Ovary (tissue), 10 donors: ENCODE measurements at places on chromosomes 6 and 20. TPM values are rescaled to one million over a fixed set of nuclear protein-coding genes. Genes with fewer than 3 reads are reported as not detected.

GRCh38 chr6:159099961-159100360 is 55.2 kb upstream of the TAGAP start:
- no peaks in the 10 kb centered on the region for H3K4me1 ChIP-seq
- H3K27ac ChIP-seq = no peak overlapping the region
- no peak for DNase-seq
- H3K27me3 ChIP-seq = no peaks in the 10 kb centered on the region

GRCh38 chr6:34115403-34115795 is 30.5 kb downstream of the GRM4 start:
- no peak for DNase-seq
- no peaks in the 10 kb centered on the region for H3K4me1 ChIP-seq
- no peak overlapping the region for H3K27ac ChIP-seq
- no peak overlapping the region for H3K4me3 ChIP-seq
- no peaks in the 10 kb centered on the region for H3K27me3 ChIP-seq
- no peaks in the 10 kb centered on the region for H3K36me3 ChIP-seq

- no peaks in the 10 kb centered on the region for H3K36me3 ChIP-seq
- H3K27me3 ChIP-seq = no peaks in the 10 kb centered on the region
- no peak overlapping the region for H3K27ac ChIP-seq
- no peaks in the 10 kb centered on the region for H3K4me1 ChIP-seq
- no peak for DNase-seq
Observed at GRCh38 chr20:9412309-9412708, 102.1 kb upstream of the LAMP5 start.

Gene KIF25
- 0.96 TPM for polyA plus RNA-seq

DNA sequence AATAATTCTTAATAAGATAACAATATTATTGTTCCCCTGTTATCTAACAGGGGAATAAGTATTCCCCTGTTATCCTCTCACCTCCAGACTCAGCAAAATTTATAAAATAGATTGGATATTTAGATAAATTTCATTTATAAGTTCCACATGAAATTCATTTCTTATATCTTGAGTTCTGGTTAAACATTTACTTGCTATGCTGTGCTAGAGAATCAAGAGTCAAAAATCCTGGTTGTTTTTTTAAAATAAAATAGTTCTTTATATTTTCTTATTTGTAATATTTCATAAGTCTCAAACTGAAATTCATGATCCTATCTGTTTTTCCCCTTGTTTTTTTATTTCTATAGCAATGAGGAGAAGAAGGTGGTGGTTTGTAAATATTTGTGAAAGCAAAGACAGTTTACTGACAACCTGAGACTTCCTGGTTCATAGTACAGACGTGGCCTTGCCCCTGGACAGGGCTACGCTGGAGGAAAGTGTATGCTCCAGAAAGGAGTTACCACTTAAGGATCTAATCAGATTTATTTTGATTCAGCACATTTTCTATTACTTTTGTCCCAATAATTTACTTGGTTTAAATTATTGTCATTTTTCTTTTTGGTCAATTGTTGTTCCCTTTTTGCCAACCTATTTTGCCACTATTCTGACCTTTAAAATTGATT is 37.8 kb upstream of the MARCKS start:
- no peak for DNase-seq
- H3K27ac ChIP-seq = no peak overlapping the region
- no peak overlapping the region for H3K4me3 ChIP-seq
- no peaks in the 10 kb centered on the region for H3K36me3 ChIP-seq

GRCh38 chr20:35174458-35175216 is 2.8 kb downstream of the PROCR start:
- H3K27me3 ChIP-seq = no peaks in the 10 kb centered on the region
- peak; percentile 42 for DNase-seq
- H3K27ac ChIP-seq = no peak overlapping the region
- peaks cover 2% of the 10 kb centered on the region for H3K4me1 ChIP-seq

GRCh38 chr6:130218134-130218533 is 4.6 kb downstream of the SAMD3 start:
- H3K27me3 ChIP-seq = no peaks in the 10 kb centered on the region
- H3K36me3 ChIP-seq = no peaks in the 10 kb centered on the region
- no peak for DNase-seq
- H3K4me1 ChIP-seq = no peaks in the 10 kb centered on the region
- H3K27ac ChIP-seq = no peak overlapping the region
- H3K4me3 ChIP-seq = no peak overlapping the region

Gene PCK1
- polyA plus RNA-seq = 0.54 TPM

DNA sequence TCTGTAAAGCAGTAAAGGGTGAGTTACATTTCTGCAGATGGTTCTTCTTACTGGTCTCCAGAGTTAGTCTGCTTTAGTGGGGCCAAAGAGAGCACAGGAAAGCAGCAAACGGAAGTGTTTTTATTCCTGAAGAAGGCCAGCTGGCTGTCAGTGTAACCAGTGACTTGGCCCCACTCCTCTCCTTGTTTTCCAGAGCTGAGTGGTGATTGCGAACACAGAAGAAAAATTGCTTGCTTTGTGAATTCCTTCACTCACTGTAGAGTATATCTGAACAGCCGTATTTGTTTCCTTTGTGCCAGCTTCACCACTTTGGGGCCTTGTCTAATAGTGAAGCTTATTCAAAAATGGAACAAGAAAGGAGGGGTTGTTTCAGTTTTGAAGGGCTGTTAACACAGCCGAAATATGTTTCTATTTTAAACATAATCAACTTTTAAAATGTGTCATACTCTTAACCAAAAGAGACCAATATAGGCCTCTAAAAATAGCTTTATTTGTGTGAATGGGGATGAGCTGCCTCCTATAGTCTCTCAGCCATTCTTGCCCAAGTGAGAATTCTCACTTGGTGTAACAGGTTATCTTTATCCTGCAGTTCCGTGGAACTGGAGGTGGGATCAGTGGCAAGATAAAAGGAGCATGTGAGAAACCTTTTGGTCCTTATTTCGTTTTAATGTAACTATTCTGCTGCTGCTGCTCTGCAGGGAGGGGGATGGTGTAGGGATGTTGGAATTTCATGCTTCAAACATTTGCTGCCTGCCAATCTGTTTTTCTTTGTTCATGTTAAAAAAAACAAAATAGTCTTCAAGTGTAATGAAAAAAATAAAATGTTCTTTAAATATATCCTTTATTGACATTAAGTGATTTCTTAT is 37.8 kb downstream of the ZC2HC1B start:
- peaks cover 10% of the 10 kb centered on the region for H3K4me1 ChIP-seq
- no peaks in the 10 kb centered on the region for H3K36me3 ChIP-seq
- H3K27me3 ChIP-seq = no peaks in the 10 kb centered on the region
- peak overlapping the region; percentile 73 for H3K27ac ChIP-seq
- DNase-seq = peak; percentile 60

Gene SIRPB1
- 4.3 TPM for polyA plus RNA-seq

Gene SNTA1
- polyA plus RNA-seq = 6.3 TPM

DNA sequence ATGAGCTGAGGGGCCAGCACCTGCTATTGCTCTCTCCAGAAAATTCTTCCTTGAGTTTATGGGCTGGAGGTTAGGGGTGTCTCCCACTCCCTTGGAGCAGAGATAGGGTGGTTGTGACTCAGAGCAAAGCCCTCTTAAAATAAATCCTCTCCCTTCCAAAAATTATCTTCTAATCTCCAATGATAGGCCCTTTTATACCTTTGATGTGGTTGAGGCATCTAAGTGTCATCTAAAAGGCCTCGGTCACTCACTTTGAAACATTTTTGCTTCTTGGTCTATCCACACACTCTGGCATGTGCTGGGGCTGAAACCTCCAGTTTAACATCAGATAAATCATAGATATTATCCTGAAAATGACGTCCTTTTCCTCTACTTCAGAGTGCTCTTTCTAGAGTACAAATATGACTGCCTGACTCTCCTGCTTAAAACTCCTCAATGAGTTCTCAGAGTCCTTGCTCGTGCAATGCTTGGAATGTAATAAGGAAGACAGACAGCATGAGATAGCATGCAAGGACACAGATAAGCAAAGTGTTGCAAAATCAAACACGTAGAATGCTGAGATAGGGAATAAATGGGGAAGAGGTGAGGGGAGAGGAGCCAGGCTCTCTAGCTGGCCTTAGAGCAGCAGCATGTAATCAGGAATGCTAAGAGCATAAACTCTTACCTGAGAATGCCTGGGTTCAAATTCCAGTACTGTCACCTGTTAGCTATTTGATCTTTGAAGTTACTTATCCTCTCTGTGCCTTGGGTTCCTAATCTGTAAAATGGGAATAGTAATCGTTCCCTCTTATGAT is 374.1 kb upstream of the CITED2 start:
- peaks cover 11% of the 10 kb centered on the region for H3K4me1 ChIP-seq
- H3K4me3 ChIP-seq = no peak overlapping the region
- no peaks in the 10 kb centered on the region for H3K27me3 ChIP-seq
- DNase-seq = no peak
- no peaks in the 10 kb centered on the region for H3K36me3 ChIP-seq

DNA sequence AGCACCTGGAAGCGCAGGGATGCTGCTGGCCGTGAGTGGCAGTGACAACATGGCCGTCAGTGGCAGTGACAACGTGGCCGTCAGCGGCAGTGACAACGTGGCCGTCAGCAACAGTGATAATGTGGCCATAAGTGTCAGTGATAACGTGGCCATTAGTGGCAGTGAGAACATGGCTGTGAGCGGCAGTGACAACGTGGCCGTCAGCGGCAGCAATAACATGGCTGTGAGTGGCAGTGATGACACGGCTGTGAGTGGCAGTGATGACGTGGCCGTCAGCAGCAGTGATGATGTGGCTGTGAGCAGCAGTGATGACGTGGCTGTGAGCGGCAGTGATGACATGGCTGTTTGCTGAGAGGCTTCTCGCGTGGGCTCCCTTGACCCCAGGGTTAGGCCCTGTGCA is 169.8 kb downstream of the ERMARD start:
- H3K27me3 ChIP-seq = no peaks in the 10 kb centered on the region
- H3K27ac ChIP-seq = no peak overlapping the region
- DNase-seq = no peak
- H3K36me3 ChIP-seq = no peaks in the 10 kb centered on the region

DNA sequence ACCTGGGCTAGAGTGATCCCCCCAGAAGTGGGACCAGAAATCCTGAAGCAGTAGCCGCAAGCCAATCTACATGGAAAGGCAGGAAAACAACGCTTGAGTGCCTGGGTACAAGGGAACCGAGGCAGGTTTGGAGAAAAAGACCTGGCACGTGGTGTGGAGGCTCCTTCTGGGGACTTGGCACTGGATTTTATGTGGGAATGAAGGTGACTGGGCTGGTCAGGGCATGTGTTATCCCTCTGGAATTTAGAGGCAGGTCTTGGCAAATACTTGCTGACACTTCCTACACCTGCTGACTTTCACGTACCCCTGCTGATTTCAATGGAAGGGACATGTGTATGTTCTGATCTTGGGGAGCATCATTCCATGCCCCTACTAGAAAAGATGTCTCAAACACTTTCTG is 25.0 kb upstream of the FAM217A start:
- no peaks in the 10 kb centered on the region for H3K36me3 ChIP-seq
- no peaks in the 10 kb centered on the region for H3K4me1 ChIP-seq
- H3K27me3 ChIP-seq = no peaks in the 10 kb centered on the region

DNA sequence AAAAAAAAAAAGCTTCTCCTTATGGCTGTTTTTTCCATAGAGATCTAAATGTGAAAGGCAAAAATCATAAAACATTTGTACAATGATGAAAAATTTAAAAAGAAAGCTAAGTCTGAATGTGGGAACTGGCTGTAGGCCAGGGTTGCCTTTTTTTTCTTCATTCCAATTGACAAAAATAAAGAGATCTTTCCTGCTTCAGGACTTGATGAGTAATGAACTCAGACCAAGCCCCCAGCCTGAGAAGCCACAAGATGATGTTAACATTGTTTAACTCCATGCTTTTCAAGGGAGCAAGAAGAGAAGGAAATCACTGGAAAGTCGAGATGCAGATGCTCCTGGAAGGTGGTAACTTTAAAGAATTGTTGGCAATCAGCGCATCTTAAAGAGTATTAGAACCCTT is 41.4 kb downstream of the TRMT6 start:
- no peak overlapping the region for H3K4me3 ChIP-seq
- no peaks in the 10 kb centered on the region for H3K36me3 ChIP-seq
- no peaks in the 10 kb centered on the region for H3K27me3 ChIP-seq
- H3K27ac ChIP-seq = no peak overlapping the region
- H3K4me1 ChIP-seq = peaks cover 6% of the 10 kb centered on the region

- no peak within 1 kb of the TSS for H3K27ac ChIP-seq
- no peaks in the 10 kb centered on the region for H3K36me3 ChIP-seq
- peak within 1 kb of the TSS; percentile 54 for H3K4me3 ChIP-seq
- H3K4me1 ChIP-seq = peaks cover 3% of the 10 kb centered on the region
- DNase-seq = peak; percentile 29
- H3K27me3 ChIP-seq = no peaks in the 10 kb centered on the region
Observed at GRCh38 chr6:82363428-82364086, at the start of gene TPBG. TPBG (plus strand) TSS chr6:82363817; CDS start chr6:82364962, 1,145 bp downstream.

DNA sequence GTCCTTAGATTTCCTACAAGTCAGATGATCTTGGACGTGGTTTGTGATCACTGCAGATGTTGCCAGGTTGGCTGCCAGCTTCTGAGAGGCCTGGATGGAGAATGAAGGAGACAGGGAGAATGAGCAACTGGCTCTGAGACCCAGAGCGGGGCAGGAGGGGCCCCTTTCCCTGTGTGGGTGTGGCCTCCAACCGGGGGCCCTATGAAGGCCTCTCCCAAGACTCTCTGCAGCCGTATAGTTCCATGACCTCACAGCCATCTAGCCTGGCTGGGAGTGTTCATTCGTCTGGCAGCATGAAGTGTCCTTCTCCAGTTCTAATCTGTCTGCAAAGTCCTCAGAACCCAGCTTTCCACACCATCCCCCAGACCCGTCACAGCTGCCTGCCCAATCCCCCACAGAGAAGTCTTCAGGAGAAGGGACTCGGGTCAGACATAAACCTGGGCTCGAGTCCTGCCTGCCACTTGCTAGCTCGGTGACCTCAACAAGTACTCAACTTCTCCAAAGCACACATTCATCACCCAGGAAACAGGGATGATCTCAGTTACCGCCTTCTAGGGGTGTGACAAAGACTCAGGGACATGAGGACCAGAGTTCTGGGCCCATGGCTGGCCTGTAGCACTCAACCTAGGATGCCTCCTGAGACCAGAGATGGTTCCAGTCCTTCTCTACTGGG is 122.6 kb downstream of the EDN3 start:
- H3K4me1 ChIP-seq = no peaks in the 10 kb centered on the region
- no peaks in the 10 kb centered on the region for H3K36me3 ChIP-seq
- no peaks in the 10 kb centered on the region for H3K27me3 ChIP-seq
- no peak overlapping the region for H3K27ac ChIP-seq
- H3K4me3 ChIP-seq = no peak overlapping the region

- no peaks in the 10 kb centered on the region for H3K36me3 ChIP-seq
- peaks cover 8% of the 10 kb centered on the region for H3K4me1 ChIP-seq
- no peak overlapping the region for H3K4me3 ChIP-seq
- DNase-seq = no peak
Observed at GRCh38 chr6:142855893-142856623, 88.9 kb downstream of the HIVEP2 start.

Gene ZDHHC14
- 5.9 TPM for polyA plus RNA-seq

Gene MATN4
- not detected for polyA plus RNA-seq

- no peak for DNase-seq
- H3K36me3 ChIP-seq = no peaks in the 10 kb centered on the region
- H3K27me3 ChIP-seq = no peaks in the 10 kb centered on the region
- H3K27ac ChIP-seq = no peak overlapping the region
Observed at GRCh38 chr6:154426997-154427396, 70.4 kb upstream of the IPCEF1 start.

DNA sequence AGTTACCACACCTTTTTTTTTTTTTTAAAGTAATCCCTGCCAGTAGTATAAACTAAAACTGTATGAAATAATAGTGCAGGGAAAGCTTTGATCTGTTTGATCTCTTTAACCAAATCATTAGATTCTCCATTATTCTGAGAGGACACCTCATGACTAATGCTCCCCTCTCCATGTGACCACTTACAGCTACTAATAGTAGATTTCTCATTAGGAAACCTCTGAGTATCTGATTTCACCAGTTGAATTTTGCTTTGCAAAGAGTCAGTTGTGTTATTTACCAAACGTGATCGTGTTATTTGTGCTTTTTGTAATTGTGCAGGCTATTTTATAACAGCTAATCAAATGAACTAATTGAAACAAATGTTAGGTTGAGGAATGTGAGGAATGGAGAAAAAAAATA is 12.5 kb downstream of the CASP8AP2 start:
- H3K27me3 ChIP-seq = no peaks in the 10 kb centered on the region
